Motor neuron (in vitro differentiated cells): ENCODE measurements at places on chromosomes 3 and 15. TPM values are rescaled to one million over a fixed set of nuclear protein-coding genes. Genes with fewer than 3 reads are reported as not detected.

The SERINC4 gene
- 0.70 and 1.4 TPM in 2 replicates for total RNA-seq

The MYZAP gene
- 0.76 and 0.97 TPM in 2 replicates for total RNA-seq

The FAIM gene
- 24.9 and 25.3 TPM in 2 replicates for total RNA-seq

The CFAP92 gene
- total RNA-seq, result 1.6 and 1.9 TPM in 2 replicates

The ADAMTSL3 gene
- total RNA-seq, result 43.2 and 46.5 TPM in 2 replicates

The EMC7 gene
- 58.8 and 82.0 TPM in 2 replicates for total RNA-seq

The ACAP2 gene
- total RNA-seq, result 31.3 and 36.6 TPM in 2 replicates

The CPLX3 gene
- 0.58 and 1.2 TPM in 2 replicates for total RNA-seq

The MYRIP gene
- total RNA-seq, result 2.2 and 3.0 TPM in 2 replicates

The HRH1 gene
- 0.21 and 0.36 TPM in 2 replicates for total RNA-seq
